ACHN (cell line): ENCODE measurements at places on chromosomes 12 and 14.

GRCh38 chr14:74161526-74162158, 76.9 kb downstream of the LIN52 start:
- no peak for DNase-seq

- DNase-seq, result peak; percentile 19
Observed at GRCh38 chr12:92602476-92602875, 100.3 kb upstream of the PLEKHG7 start.

DNA sequence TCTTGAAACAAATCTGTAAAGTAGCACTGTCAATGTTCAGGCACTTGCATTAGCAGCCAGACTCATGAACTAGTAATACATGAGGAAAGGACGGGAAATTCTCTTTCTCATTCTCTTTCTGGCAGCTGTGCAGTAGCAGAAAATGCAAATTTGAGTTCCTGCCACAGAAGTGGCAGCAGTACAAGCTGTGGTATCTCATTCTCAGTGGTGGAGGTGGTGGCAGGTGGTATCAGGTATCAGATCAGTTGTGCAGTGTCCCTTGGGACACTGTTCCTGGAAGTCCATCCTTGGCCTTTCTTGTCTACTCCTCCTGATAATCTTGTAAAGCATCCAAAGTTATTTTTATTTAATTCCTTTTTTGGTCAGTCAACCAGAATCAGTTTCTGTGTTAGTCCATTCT, 103.0 kb downstream of the C12orf42 start:
- DNase-seq, result no peak

DNA sequence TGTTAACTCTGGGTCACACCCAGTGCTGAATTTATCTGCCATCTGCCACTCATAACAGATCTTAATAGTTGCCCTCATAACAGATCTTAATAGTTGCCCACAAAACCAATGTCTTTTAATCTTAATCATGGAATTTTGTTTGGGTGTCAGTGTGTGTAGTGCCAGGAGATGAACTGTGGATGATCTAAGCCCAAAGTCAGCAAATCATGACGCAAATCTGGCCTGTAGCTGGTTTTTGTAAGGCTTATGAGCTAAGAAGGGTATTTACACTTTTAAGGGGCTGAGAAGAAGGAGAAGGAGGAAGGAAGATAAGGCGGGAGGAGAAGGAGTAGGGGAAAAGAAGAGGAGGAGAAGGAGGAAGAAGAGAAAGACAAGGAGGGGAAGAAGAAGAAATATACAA, 10.0 kb upstream of the IL26 start:
- no peak for DNase-seq
